ENCODE measurements at places on chromosomes 6 and 20.

- DNase-seq = no peak
Measured at GRCh38 chr20:48609491-48609978, 218.3 kb downstream of the PREX1 start.

GRCh38 chr6:160678744-160679401 is 14.8 kb upstream of the LPA start:
- DNase-seq = no peak

DNA sequence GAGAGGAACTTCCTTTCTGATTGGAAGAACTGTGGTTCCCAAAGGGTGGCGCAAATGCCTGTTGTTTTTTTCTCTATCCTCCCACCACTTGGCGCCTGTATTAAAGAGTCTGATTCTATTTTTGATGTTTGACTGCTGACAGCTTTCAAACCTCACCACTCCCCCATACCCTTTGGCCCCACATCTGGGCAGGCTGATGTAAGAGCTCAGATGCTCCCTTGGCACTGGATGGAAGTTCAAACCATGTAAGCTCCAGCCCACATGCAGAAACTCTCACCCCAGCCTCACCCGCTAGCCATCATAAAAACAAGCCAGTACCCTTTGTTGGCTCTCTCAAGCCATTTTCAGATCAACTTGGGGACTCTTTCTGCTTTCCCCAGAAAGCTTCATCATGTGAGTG is 20.0 kb upstream of the TMEM14A start:
- no peak for DNase-seq

DNA sequence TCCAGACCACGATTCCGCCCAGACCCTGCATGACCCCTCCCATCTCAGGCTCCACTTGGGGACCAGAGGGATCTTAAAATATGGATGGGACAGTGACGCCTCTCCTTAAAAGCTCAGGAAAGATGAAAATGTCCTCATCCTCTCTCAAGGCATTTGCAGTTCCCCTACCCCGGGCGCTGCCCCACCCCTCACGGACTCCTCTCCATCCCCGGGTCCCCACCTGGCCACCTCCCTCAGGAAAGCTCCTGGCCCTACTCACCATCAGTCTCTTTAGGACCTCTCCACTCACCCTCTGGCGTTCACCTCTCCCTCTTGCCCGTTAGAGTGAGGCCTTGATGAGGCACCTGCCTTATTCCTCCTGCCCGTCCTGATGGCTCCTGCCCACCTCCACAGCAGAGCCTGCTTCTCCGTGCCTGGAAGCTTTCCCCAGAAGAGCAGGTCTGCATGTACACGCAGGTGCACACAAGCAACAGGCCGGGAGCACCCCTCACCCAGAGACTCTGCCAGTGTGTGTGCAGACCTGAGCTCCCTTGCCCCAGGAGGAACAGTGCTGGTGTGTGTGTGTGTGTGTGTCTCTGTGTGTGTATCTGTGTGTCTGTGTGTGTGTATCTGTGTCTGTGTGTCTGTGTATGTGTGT is 105.6 kb upstream of the NXT1 start:
- DNase-seq = no peak

DNA sequence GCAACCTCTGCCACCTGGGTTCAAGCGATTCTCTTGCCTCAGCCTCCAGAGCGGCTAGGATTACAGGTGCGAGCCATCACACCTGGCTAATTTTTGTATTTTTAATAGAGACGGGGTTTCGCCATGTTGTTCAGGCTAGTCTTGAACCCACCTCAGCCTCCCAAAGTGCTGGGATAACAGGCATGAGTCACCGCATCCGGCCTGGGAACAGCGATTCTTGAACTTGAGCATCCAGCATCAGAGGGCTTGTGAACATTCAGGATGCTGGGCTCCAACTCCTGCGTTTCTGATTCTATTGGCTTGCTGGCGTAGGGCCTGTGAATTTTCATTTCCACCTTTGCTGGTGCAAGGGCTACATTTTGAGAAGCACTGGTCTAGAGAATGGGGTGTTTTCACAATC is 24.5 kb upstream of the PIM1 start:
- DNase-seq = no peak

GRCh38 chr6:125445054-125445453 is 143.3 kb upstream of the HDDC2 start:
- no peak for DNase-seq

DNA sequence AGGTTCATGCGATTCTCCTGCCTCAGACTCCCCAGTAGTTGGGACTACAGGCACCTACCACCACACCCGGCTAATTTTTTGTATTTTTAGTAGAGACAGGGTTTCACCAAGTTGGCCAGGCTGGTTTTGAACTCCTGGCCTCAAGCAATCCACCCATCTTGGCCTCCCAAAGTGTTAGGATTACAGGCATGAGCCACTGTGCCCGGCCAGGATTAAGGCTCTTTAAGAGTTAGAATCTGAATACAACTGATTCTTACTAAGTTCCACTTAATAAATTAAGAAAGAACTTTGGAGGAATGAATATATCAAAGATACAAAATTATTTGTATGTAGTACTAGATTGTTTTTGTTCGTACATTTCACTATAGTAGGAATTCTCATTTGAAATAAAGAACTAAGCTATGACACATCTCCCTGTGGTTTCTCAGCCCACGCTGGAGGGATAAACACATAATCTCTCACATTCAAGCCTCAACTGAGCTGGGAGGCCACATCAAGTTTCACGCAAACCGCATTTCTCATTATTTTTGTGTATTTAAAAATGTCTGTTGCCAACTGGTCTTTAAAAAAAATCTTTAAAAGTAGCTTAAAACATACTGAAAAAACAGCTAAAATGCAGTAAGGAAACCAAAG is 34.2 kb downstream of the DTNBP1 start:
- DNase-seq = no peak

DNA sequence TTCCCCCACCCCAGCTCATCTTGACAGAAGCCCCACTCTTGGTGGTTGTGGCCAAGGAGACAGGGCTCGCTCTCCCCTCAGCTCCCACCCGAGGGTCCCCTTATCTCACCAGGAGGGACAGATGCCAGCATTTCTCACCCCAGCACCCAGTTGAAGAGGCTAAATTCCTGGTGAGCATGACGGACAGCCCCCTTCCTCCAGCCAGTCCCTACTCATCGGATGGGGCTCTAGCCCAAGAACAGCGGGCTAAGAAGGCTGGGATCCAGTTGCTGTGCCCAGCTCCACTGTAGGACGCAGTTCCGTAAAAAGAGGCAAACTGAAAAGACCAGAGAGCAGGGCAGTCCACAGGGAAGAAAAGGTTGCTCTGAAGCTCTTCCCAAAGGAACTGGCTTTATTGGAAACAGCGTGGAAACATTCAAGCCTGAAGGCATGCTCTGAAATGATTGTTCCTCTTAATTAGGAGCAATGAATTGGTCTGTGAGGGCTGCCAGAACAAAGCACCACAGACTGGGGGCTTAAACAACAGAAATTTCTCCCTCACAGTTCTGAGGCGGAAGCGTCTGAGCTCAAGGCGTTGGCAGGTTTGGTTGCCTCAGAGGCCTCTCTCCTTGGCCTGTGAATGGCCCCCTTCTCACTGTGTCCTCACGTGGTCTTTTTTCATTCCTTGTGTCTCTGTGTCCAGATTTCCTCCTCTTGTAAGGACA is 17.9 kb upstream of the KIF25 start:
- DNase-seq = no peak

Data from right renal cortex interstitium (tissue), 3 donors.